HFFc6 (cell line): ENCODE measurements at places on chromosomes 12 and 14. TPM values are rescaled to one million over a fixed set of nuclear protein-coding genes. Genes with fewer than 3 reads are reported as not detected.
A peak's percentile ranks its signal among the peaks of the same experiment; 100 is the strongest.

Gene PHETA1
- 10.5 and 13.8 TPM in 2 replicates for total RNA-seq

- no peak overlapping the region for H3K4me3 ChIP-seq
- DNase-seq = no peak
- H3K27ac ChIP-seq = no peak overlapping the region
- H3K27me3 ChIP-seq = peaks cover 1% of the 10 kb centered on the region; the same call in 1 of the 2 replicates
These were observed 243.1 kb downstream of the ERC1 start for GRCh38 chr12:1234073-1234472.

- no peak overlapping the region for H3K4me3 ChIP-seq
- peaks cover 52% of the 10 kb centered on the region for H3K27me3 ChIP-seq
- DNase-seq = no peak
- peaks cover 7% of the 10 kb centered on the region; the same call in 1 of the 2 replicates for H3K36me3 ChIP-seq
These were observed 3.2 kb downstream of the SIX6 start for GRCh38 chr14:60512126-60512525.

Gene ETFBKMT
- 2.2 to 2.5 TPM (median 2.2 TPM) in 3 replicates for total RNA-seq

- H3K4me1 ChIP-seq = peaks cover 10% of the 10 kb centered on the region
- H3K36me3 ChIP-seq = no peaks in the 10 kb centered on the region
- H3K27ac ChIP-seq = peak overlapping the region; percentile 17; the same call in 1 of the 2 replicates
- no peak overlapping the region for H3K4me3 ChIP-seq
- peaks cover 10% of the 10 kb centered on the region; the same call in 1 of the 2 replicates for H3K27me3 ChIP-seq
These were observed 107.6 kb downstream of the PTCSC3 start for GRCh38 chr14:36068777-36069534.
